ENCODE measurements at places on chromosomes 3 and 15.

DNA sequence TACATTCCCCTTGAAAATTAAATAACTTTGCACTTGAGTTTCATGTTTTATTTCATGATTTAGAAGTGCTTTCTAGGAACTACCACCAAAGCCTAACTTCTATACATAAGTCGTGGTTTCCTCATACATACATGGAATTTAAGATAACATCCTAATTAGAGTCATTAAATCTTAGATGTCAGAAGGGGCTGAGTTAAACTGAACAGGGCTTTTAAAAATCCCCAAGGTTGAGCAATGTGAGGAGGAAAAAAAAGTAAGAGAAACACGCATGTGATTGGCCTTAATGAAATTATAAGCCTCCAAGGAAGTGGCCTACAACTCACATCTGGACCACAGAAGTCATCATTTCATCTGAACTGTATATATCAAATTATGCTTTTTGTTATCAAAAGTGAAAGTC is 303.1 kb upstream of the SEMA6D start:
- no peak for DNase-seq

DNA sequence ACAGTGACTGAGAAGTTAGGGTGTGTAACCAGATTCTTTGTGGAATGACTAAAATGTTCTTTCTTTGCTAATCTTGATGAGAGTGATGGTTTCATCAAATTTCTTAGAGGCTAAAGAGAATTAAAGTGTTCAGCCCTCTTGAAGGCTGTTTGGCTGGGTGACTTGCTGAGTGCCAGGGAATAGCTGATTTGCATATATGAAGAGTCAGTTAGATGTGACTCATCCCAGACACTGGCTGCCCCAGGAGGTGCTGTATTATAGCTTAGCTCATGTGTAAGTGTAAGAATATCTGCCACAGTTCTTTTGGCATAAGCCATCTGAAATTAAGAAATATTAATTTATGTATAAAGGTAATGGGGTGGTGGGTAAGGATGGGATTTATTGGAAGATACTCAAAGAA is 535.1 kb downstream of the NLGN1 start:
- no peak for DNase-seq

DNA sequence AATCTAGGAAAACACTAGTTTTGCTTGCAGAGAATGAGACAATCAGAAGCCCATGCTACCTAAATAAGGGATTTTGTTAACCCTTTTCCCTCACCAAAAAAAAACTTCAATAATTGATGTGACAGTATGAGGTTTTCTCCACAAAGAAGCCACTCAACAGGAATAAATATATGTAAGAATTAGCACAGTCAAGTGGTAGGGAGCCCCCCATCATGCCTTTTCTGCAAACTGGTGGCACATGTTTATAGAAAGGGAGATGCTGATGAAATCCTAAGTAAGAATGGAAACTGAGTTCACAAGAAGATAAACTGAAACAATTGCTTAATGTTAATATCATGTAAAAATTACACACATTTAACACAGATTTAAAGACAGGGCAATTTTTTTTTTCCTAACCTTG is 51.0 kb downstream of the PHC3 start:
- DNase-seq = no peak

DNA sequence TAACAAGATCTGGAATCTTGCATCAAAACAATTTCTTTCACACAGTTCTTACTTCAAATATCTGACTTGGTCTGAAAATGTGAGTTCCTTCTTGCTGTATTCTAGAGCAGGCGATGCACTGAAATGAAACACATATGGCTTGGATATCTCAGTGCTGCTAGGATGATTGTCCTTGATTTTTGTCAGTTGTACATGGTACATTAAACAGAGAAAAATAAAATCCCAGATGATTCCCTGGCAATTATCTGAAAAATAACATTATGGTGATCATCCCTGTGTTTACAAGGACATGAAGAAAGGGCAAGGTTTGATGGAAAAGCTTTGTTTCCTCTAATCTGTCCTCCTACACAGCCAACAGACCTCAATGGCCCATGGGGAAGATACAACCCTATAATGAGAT is 10.6 kb downstream of the LMCD1 start:
- no peak for DNase-seq

- no peak for DNase-seq
These were observed 283.0 kb downstream of the UACA start for GRCh38 chr15:70480196-70480856.

GRCh38 chr15:46471096-46471495 is 836.3 kb downstream of the SQOR start:
- DNase-seq = no peak

GRCh38 chr3:57659806-57660439 is 33.0 kb downstream of the DENND6A start:
- DNase-seq = no peak

GRCh38 chr3:38368238-38368637 is 21.7 kb downstream of the XYLB start:
- no peak for DNase-seq

- no peak for DNase-seq
These were observed 141.6 kb downstream of the THRB start for GRCh38 chr3:24352893-24353553.

GRCh38 chr3:19877656-19878055 is 56.4 kb downstream of the EFHB start:
- no peak for DNase-seq

DNA sequence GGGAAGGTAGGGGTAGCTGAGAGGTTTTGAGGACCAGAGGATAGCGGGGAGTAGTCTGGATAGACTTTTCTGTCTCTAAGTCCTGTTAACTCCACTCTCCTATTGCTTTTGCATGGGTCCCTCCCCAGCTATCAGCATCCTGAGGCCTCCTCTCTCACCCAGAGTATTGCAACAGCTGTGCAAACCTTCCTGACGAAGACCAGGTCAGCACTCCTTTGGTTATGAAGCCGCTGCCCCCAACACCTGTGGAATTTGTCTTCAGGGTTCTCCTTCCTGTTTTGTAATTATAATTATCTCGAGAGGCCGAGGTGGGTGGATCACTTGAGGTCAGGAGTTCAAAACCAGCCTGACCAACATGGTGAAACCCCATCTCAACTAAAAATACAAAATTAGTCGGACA is 24.8 kb downstream of the TYRO3 start:
- DNase-seq = no peak

- DNase-seq = no peak
These were observed 18.8 kb downstream of the SHF start for GRCh38 chr15:45168751-45169551.

DNA sequence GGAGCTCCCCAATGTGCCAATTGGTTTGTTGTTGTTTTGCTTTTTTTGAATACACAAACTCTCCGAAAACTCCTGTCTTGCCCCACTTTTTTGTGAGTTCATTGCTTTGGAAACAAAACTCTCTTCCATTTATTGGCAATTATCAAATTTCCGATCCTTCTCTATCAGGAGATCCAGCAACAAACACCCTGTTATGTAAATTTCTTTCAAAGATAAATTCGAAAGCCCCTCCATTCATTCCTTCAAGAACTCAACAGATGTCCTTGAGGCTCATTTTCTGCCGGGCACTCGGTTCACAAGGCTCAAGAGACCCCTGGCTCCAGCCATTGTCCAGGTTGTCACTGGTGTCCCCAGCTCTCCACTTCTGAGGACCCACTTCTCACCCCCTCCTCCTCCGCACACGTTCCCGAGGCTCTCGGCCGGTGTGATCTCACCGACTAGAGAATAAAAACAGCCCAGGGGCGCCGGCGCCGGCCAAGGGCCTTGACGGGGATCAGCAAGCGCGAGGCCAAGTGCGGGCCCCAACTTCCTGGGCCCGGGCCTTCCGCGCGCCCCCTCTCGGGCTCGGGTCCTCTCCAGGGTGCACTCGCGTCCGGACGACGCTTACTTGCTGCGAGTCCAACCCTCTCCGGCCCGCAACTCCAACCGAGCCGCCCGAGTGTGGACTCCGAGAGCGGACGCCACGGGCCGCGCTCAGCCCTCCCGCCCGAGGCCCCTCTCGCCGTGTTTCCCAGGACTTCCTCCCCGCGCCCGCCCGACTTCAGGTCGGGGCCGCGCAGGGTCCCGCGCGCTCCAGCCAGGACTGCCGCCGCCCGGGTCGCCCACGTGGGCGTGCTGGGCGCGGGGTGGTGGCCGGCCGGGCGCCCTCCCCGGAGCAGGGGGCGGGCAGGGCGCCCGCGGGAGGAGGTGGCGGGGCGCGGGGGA is 533 bp upstream of the SMAD3 start:
- DNase-seq = no peak

DNA sequence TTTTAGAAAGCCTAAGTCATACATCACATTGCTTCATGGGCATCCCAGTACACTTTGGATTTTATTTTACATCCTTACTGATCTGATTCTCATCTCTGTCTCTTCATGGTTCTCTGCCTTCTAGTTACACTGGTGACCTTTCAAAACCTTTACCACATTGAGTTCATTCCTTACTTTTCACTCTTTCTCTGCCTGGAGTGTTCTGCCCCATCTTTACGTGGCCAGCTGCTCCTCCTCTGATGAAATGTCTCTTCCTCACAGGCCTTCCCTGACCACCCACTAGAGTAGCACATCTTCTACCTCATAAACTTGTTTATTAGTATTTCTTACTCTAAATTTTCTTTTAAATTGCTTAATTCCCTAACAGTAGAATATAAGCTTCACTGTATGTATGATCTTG is 17.7 kb downstream of the CTNNB1 start:
- DNase-seq = no peak

All from stimulated activated CD4-positive, alpha-beta T cell treated with anti-CD3 and anti-CD28 coated beads, Interleukin-1b, Interleukin-23, amount 100 ng/mL, for 1 hour (primary cell).